GM20000 (cell line): ENCODE measurements at places on chromosomes 7 and 10.

- DNase-seq = no peak
These were observed 48.2 kb downstream of the APBB1IP start for GRCh38 chr10:26486304-26486703.

DNA sequence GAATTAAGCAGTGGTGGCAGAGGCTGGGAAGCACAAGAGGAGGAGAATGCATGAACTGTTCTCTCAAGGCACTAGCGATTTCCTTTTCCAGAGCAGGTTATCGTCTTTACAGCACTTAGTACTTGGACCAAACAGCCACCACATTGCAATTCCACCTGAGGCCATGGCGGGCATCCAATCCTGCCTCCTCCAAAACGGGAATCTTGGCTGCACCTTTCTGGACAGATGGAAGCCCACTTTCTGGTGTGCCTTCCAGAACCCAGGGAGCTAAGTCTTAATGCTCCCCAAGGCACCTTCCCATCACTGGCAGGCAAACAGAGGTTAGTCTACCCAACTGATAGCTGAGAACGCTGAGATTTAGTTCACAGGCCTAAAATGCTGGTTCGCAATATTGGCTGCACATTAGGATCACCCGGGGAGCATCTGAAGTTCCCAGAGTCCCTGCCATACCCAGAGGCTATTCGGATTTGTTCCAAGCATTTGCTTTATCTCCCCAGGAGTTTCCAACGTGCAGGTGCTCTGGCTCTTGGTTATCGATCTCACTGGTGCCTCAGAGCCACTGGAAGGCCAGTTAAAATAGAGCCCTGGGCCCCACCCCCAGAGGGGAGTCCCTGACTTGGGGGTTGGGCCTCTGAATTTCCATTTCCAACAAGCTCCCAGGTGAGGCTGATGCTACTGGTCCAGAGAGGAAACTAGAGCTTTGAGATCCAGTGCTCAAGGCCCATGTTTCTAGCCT lies 62.2 kb downstream of the KCNMA1 start:
- DNase-seq = no peak

DNA sequence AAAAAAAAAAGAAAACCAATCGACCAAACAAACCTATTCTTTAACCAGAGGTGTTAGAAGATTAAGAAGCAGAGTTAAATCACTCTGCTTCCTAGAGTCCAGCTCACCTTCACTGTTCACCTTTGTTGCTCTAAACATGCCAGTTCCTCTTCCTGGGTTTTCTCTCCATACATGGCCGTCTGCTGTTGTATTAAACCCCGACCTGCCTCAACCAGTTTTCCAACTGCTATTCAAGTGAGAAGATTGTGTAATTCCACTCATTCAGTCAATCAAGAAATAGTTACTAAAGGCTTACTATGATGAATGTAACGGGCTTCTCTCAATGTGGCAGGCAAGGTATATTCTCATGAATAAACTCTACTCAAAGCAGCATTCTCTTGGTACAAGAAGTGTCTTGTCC lies 8.8 kb downstream of the AASS start:
- DNase-seq = no peak

DNA sequence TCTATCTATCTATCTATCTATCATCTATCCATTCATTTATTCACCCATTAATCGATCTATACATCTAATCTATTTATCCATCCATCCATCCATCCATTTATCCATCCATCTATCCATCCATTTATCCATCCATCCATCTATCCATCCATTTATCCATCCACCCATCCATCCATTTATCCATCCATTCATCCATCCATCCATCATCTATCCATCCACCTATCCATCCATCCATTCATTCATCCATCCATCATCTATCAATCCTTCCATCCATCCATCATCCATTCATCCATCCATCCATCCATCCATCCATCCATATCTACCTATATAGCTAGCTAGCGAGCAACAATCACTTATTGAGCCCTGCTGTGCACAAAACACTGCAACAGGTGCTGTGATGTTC lies 953.1 kb upstream of the ZNF722 start:
- DNase-seq = no peak

- peak; percentile 10 for DNase-seq
These were observed 88.5 kb downstream of the VTI1A start for GRCh38 chr10:112535531-112535951.

GRCh38 chr7:116145245-116145852 lies 65.0 kb upstream of the TES start:
- peak; percentile 19 for DNase-seq

DNA sequence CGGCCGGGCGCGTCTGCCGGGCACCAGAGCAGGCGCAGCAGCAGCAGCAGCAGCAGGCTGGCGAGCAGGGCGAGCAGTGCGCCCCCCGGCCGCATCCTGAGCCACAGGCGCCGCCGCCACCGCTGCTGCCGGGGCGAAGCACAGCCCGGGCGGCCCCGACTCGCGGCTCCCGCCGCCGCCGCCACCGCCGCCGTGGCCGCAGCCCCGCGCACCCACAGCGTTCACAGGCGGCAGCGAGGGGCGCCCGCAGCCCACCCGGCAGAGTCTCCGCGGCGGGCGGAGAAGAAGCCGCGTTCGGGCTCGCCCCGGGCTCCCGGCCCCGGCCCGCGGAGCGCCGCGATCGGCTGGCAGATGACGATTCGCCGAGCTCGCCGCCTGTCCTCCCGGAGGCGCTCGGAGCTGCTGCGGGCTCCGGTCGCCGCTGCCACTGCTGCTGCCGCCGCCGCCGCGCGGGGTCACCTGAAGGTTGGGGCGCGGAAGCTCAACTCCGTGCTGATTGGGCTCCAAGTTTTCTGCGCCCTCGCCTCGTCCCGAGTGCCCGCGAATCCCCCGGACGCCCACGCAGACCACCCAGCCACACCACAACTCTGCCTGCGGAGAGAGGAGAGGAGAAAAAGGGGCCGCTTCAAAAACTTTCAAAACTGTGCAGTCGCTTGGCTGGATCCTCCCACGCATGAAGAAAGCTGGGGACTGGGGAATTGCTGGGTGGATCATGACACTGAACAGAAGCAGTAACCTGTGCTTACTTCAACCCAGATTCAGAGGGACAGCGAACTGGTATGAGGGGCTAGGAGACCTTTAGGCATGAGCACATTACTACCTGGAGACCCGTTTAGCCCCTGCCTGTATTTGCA lies at the start of gene ST8SIA6:
ST8SIA6 (minus strand) TSS at position 435 of the 854 bp plus-strand sequence; CDS start at position 95, 340 bp downstream.
- DNase-seq = peak; percentile 80

DNA sequence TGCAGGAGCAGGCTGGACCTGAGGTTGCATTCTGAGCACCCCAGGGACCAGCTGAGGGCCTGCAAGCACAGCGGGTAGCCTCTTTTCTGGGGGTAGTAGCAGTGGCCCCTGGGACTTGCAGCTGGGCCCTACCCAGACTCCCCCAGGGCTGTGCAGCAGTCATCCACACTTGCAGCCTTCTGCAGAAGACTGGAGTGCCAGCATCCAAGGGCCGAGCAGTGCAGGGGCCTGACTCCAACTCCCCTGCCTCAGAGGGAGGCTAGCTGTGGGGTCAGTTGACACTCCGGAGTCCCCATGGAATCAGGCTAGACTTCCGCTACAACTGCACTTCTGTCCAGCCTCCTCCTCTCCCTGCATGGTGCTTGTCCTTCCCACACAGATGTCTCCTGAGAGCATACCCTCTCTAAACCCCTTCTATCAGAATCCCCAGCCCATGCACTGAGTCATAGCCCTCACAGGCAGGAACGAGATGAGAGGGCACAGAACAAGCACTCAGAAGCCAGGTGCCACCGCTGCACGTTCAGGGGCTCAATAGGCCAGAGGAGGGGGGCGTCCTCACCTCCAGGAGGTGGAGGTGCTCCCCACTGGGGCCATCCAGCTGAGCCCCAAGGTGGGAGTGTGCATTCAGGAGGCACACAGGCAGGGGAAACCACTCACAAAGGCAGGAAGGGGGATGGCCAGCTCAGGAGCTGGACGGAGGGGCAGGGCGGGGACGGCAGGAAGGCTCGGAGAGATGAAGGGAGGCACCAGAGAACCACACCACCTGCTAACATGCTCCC lies 7.5 kb downstream of the RASGEF1A start:
- DNase-seq = peak; percentile 23

DNA sequence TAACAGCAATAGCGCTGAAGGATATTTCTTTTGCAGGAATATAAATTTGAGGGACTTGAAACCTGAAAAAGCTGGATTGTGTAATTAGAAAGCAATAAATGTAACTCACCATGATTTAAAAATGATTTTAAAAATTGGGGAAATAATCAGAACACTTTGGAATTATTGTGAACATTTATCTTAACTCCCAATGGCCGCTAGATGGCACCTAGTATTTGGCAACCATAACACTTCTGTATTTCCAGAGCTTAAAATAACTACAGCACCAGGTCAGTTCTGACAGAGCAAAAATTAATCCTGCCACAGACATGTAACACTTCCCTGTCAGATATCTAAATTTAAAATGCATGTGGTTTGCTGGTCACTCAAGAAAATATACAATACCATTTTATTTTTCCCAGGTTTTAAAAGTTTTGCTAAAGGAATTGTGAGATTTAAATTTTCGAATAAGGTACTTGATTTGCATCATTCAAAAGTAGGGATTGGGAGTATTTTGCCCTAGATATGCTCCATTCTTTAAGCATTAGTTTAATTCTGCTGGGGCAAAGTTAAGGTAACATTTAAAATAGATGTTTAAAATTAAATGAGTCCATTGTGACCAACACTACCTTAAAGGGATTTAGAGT lies 144.5 kb downstream of the PPP1R3A start:
- peak; percentile 8 for DNase-seq

DNA sequence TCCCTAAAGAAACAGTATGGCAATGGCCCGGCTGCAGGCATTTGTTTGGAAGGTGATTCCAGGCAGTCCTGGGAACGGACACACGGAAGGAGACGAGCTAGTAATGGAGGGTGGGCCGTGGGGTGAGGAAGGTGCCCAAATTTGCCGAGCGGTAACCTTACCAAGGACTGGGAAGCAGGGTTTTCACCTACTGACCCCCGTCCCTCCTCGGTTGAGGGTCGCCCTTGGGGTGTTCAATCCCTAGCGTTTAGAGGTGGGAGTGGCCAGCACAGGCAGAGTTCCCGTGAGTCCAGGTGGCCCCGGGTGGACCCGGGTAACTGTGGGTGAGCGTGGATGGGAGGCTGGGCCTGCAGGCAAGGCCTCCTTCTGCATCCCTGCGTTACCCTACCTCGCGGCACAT lies 198.8 kb downstream of the TCERG1L start:
- no peak for DNase-seq

DNA sequence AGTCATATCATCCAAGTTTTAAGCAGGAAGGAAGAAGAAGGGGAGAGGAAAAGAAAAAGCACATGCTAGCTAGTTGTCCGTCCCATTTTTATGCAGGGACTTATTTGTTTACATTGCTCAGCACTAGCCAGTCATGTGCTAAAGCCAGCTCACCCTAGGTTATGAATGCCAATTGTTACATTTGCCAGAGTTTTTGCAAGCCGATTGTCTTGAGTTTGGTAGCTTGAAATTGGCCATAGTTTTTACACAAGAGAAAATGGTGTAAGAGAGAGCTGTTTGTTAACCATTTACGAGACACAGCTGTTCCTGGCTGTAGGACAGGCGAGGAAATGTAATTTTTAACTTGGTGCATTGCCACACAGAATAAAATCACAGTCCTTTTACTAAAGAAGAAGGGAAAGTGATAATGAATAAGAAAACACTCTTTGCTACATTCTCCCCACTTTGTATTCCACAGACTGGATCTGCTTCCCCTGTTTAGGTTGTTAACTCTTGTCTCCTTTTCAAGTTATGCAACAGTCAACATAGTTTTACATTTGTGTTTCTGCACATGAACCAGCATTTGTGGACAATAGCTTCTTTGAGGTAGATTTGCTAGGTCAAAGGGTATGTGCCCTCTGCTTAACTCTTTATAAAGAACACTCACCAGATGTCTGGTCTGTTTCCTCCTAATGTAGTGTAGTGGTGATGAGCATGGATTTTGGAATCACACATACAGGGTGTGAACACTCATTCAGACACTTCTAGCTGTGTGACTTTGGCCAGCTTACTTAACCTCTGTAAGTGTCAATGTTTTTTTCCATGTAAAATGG lies 357.2 kb downstream of the LRMDA start:
- no peak for DNase-seq

GRCh38 chr7:32147546-32148268 lies 77.5 kb upstream of the PDE1C start:
- no peak for DNase-seq

GRCh38 chr10:43921478-43921877 lies 272.8 kb upstream of the ZNF32 start:
- no peak for DNase-seq

DNA sequence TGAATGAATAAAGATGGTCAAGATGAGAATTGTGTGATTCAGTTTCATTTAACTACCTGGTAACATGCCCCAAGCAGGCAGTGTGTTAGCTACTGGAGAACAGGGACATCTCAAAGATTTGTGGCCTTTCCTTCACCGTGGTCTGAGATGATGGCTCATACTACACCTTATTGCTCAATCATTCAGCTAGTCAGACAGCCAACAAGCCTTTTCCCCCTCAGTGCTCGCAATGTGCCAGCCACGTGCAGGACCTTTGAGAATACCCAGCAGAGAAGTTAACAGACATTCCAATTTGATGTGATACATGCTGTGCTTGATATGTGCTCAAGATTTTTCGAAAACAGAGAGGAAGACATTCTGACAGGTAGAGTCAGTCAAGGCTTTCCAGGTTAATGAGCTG lies 562.8 kb downstream of the SUGCT start:
- DNase-seq = no peak

- DNase-seq = peak; percentile 69
These were observed 5.6 kb upstream of the PKD1L1 start for GRCh38 chr7:47953822-47954221.

DNA sequence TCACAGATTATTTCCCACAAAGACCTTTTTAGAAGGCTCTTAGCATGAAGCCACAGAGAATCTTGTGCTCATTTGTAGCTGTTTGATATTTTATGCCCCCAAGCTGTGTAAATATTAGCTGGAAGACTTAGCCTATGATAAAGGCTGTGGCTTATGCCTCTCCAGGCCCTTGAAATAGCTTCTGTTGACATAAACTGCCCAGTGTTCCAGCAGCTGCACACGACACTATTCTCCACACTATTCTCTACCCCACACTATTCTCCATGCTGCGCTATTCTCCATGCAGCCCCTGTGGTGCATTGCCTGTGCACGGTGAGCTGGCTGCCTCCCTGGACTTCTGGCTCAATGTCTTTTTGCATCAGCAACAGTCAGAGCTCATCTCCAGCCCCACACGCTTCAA lies 13.1 kb downstream of the DDC start:
- DNase-seq = no peak

DNA sequence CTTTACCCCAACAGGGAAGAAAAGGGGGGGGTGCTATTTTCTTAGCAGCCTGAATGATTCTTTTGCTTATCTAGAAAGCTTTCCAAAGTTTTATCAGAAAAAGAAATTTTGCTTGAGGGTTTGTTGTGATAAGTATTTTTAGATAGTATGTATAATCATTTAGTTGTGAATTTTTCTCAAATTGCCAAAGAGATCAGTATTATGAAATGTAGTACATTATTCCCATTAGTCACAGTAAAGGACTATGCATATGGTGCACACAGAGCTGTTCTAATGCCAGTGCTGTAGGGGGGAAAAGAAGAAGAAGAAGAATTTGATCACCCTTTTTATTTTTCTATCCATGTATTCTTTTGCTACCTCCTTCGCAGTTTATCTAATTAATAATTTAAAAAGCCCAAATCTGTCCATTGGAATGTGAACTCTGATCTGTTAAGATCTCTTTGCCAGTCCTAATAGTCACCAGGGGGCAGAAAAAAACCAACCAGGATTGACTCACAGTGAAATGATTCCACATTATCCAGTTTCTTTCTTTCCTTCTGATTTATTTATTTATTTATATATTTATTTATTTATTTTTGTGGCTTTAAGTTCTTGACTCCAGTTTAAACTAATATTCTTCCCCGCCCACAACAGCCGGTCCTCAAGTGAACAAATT lies 4.7 kb downstream of the RBM20 start:
- no peak for DNase-seq
